NCI-H1105 (cell line): ENCODE measurements at places on chromosomes 12 and 14.

DNA sequence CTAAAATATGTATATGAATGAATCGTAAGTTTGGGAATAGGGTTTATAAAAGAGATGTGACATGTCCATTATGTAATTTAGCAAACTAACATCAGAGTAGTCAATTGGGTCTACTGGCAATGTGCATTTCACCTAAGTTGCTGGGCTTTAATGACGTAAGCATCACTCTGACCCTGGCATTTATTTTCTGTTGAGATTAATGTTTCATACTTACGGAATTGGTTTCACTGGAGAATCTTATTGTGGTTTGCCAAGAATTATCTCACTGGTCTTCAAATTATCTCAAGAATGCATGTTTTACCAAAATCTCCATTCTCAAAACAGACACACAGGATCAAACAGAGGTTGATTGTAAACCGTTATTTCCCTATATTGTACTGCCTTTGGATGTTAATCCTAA, 437.1 kb downstream of the NPAS3 start:
- DNase-seq = no peak

DNA sequence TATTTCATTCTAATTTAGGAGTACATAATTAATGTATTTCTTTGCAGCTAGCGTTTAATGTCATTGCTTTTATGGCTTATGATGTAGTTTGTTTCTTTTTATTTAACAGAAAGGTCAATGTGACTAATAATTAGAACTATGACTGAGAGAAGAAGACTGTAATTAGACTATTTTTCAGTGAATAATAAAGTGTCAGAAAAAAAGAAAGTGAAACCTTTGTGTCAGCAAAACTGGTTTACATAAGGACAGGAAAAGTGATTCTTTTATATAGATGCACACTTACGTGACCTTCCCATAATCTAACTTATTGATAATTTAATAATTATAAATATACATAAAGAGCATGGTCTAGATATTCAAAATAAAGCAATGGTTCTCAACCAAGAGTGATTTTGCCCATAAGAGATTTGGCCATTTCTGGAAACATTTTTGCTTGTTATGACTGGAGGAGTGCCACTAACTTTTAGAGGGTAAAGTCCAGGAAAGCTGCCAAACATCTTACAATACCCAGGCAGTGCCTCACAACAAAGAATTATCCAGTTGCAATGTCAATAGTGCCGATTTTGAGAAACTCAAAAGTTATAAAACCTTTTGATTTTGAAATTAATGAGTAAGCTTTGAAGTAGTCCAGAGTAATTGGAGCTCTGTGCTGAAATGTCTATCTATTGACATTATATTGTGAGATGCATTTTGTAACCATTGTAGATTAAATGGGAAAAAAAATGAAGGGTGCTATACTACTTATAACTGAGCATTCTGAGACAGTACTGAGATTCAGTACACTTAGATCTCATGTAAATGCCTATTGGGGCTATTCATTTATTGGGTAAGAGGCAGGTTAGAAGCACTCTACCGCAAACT, 227.1 kb downstream of the C12orf50 start:
- peak; percentile 75 for DNase-seq

- no peak for DNase-seq
Measured at GRCh38 chr12:119373001-119373400, 38.5 kb downstream of the CCDC60 start.

DNA sequence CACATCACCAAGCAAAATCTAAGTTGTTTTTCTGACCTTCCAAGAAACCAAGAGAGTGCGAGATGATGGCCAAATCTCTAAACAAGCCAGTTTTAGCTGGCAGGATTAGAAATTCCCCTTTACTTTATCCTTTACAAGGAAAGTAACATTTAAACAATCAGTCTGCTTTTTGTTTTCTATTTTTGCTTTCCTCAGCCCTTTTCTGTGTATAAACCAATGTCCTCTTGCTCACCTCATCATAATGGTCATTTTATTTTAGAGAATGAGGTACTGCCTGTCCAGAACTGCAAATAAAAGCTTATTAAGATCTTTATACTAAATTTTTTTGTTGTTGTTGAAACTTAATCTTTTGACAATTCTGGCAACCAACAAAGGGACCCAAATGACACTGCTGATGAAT, 442.4 kb upstream of the GARIN6 start:
- DNase-seq = no peak

DNA sequence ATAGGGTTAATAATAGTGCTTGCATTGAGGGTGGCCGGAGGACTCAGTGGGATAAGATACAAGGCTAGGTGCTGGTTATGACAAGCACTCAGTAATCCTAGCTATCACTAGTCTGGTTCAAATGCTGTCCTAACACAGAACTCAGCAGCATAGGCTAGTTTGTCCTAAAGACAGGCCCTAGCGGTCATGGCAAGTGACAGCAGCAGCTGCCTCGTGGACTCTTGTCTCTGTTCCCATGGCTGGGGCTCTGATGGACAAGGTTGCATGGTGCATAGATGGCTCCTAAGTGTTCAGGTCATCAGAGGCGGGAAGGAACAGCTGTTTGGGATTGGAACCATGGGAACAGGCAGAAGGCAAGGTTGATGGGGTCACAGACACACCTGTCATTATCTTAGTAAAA, 42.4 kb upstream of the IGF1 start:
- no peak for DNase-seq

GRCh38 chr14:94689218-94689984, 77.2 kb downstream of the SERPINA3 start:
- DNase-seq = peak; percentile 50

GRCh38 chr12:115597157-115597712, 680.3 kb downstream of the MED13L start:
- DNase-seq = no peak

- no peak for DNase-seq
Measured at GRCh38 chr12:93569301-93569655, 3.2 kb upstream of the SOCS2 start.

DNA sequence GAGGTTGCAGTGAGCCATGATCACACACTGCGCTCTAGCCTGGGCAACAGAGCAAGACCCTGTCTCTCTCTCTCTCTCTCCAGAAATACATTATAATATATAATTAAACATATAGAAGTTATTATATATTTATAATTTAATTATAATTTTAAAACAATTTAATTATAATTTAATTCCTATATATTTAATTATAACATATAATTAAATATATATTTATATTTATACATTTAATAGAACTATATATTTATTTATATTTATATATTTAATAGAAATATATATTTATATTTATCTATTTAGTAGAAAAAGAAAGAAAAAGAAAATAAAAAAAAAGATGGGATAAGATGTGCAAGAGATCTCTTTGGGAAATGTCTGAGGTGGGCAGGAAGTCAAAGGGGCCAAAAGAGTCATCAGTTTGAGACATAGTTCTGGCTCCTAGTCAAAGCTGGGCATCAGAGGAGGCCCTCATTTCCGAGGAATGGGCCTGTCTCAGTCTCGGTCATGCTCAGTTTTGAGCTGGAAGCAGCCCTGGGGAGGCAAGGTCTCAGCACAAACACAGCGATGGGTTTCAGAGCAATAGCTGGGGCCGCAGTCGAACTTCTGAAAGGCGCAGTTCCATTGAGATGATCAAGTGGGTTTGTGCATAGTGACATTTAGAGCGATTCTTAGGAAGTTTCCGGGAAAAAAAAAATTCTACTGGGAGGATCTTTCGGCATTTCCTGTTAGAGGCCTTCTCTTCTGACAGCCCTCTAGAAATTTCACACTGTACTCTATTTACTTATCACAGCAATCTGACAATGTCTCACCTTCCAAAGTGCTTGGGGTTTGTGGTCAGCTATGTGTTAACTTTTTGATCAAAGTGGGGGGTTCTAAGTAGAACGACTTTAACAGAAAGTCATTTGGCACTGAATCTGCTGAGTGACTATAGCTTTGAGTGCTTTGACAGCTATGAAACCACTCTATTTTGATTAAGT, 58.7 kb upstream of the GZMB start:
- DNase-seq = no peak

- DNase-seq = no peak
Measured at GRCh38 chr12:31629756-31630732, 29.4 kb upstream of the ETFBKMT start.

DNA sequence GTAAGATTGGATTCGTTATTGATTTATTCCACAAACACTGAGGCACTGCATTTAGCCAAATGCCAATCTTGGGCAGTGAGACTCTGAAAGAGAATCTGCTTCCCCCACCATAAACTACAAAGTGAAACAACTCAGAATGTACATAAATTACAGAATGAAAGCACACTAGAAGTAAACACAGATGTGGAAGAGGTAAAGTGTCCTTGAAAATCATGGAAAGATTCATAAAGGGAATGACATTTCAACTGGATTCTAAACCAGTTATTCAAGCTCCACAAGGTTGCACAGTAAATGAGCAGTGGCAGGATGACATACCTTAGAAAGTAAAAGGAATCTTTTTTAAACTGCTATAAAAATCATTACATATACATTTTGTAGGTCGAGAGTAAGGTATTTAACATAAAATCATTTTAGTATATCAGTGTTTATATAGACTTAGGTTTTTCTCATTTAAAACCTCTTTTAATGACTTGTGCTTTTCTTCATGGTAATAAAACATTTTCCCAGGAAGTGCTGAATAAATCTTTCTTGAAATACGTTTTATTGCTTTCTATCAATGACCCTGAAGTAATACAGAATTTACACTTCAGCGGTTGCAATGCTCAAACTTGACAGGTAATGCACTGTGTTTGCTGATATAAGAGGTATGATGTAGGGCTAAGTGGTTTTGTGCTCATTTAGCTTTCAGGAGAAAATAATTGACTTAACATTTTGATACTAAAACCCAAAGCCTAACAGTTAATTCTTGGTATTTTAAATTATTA, 270.6 kb downstream of the NAV3 start:
- DNase-seq = no peak

GRCh38 chr12:99611117-99611516, 36.4 kb upstream of the GARIN6 start:
- no peak for DNase-seq

DNA sequence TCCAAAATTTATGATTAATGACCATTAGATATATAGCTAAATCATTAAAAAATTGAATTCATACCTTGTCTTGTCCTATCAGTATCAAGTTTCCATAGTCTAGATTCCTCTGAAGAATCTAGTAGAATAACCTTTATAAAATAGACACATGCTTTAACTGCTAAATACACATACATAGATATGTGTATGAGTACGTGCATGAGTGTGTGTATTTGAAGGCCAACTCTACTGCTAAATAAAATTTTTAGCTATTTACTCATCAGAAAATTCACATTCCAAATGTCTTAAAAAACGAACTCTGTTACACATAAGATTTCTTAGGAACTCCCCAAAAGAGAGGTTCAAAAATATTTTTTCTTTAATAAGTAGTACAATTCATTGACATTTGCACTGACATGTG, 233.0 kb downstream of the SSPN start:
- DNase-seq = no peak

DNA sequence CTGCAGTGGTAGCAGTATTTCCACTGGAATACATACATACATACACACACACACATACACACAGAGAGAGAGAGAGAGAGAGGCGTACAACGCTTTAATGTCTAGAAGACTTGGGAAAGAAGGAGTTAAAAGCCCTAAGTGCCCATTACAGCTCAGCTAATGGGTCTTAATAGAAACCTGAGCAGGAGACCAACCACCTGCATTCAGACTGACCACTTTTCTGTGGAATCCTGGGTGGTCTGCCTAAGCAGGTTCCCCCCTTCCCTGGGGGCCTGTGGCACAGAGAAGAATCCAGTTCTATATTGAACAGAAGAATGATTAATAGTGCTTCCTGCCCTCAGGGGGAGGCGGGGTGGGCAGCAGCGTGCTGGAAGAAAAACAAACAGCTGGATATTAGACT, 312.4 kb upstream of the PRKD1 start:
- no peak for DNase-seq

GRCh38 chr14:21039585-21040369, 2.4 kb upstream of the RNASE7 start:
- peak; percentile 30 for DNase-seq

GRCh38 chr14:104572668-104573067, 6.9 kb upstream of the C14orf180 start:
- no peak for DNase-seq

GRCh38 chr12:121490401-121491281, 90.2 kb downstream of the KDM2B start:
- no peak for DNase-seq
